ENCODE measurements at places on chromosomes 11 and 22. TPM values are rescaled to one million over a fixed set of nuclear protein-coding genes. Genes with fewer than 3 reads are reported as not detected.

DNA sequence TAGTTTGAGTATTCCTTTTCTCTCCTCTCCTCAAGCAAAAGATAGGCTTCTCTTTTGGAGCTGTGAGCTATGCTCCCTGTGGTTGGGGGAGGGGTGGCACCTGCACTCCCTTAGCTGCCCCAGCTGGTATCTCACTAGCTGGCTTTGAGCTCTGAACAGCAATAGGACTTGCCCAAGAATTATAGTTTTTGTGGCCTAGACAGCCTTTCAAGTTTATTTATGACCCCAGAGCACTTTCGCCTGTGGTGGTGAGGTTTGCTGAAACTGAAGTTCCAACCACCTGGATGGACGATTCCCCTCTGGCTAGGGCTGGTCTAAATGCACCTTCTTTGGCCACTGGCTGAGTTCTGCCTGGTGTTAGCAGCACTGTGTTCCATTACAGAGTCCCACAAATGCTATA, 37.1 kb upstream of the SLC37A2 start:
- DNase-seq: no peak

GRCh38 chr11:63763496-63764339, 4.9 kb downstream of the ZFTA start:
- DNase-seq: peak; percentile 81

GRCh38 chr11:69442807-69443137, 38.7 kb upstream of the LINC01488 start:
- no peak for DNase-seq

DNA sequence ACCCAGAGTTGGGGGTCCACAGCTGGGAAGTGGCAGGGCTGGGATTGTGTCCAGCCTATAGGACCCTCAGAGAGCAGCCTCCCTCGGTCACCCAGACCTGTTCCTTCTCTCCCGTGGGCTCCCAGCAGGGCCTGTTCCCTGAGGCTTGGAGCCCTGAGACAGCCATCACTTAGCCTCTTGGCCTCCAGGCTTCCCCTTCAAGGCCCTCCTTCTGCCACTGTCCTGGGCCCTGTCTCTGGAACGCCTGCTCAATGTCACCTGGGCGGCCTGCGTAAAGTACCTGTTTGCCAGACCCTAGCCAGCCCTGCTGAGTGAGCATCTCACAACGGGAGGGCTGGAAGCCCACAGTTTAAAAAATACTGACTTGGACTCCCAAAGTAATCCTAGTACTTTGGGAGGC, 6.5 kb downstream of the MGAT3 start:
- no peak for DNase-seq

- peak; percentile 73 for DNase-seq
Observed at GRCh38 chr11:71420455-71421241, 27.5 kb downstream of the DHCR7 start.

DNA sequence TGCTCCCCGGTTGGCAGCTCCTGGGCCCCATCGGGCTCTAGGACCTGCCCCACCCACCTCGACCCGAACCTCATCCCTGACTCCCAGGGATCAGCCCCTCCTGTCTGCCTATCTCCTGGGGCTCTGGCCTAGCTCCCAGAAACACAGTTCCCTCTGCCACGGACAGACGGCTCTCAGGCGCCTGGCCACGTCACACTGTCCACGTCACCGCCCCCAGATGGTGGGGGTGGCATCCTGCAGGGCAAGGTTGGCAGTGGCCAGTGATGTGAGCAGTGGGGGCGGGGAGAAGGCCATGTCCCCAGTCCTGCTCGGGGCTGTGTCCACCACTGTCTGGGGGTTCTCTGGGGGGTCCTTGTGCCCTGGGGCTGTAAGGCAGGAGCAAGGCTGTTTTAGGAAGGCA, 29.2 kb downstream of the SYT7 start:
- DNase-seq: no peak

The MMP12 gene
- total RNA-seq: not detected

The SEC14L6 gene
- 0.08 TPM for total RNA-seq

- no peak for DNase-seq
Observed at GRCh38 chr22:44775862-44776261, 23.5 kb downstream of the ARHGAP8 start.

DNA sequence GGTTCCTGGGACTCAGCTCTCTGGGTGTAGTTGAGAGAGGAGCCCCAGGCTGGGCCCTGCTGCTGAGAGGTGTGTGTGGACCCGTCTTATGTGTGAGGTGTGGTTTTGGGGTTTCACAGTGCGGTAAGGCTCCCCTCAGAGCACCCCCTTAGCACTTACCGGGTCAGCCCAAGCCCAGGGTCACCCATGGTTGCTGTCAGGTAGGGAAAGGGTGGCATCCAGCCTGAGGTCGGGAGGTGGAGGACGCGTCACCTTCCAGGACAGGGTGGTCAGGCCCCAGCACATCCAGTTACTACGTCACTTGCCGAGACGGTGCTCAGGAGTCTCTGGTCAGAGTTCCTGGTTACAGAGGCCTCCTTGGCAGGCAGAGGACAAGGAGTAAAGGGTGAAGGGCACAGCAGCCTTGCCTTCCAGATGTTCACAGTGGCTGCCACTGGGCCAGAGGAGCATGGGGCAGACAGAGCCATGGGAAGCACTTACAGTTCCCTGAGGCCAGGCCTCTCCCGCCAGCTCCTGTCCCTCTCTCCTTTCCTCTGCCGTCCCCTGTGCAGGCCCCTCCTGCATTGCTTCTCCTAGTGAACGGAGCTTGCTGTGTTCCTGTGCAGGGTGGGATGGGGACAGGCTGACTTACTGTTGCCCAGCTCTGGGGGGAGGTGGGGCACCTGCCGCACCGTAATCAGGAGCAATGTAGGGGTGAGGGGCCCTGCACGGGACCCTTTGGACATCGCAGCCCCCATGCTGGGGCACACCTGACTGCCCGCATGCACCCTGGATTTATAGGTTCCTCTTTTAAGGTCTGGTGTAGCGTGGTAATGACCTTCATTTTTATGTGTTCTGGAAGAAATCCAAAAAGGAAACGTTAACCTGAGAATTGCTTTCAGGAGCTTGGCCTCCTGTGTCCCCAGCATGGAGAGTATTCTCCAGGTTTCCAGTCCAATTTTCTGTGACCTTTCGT, 285.9 kb downstream of the TBC1D22A start:
- DNase-seq: no peak
